Head of caudate nucleus (tissue), 42 donors: ENCODE measurements at places on chromosomes 2 and 18.

GRCh38 chr18:65091744-65092329 is 659.0 kb upstream of the CDH7 start:
- peak; percentile 9 for DNase-seq

GRCh38 chr2:212195626-212196025 is 343.0 kb downstream of the ERBB4 start:
- no peak for DNase-seq

DNA sequence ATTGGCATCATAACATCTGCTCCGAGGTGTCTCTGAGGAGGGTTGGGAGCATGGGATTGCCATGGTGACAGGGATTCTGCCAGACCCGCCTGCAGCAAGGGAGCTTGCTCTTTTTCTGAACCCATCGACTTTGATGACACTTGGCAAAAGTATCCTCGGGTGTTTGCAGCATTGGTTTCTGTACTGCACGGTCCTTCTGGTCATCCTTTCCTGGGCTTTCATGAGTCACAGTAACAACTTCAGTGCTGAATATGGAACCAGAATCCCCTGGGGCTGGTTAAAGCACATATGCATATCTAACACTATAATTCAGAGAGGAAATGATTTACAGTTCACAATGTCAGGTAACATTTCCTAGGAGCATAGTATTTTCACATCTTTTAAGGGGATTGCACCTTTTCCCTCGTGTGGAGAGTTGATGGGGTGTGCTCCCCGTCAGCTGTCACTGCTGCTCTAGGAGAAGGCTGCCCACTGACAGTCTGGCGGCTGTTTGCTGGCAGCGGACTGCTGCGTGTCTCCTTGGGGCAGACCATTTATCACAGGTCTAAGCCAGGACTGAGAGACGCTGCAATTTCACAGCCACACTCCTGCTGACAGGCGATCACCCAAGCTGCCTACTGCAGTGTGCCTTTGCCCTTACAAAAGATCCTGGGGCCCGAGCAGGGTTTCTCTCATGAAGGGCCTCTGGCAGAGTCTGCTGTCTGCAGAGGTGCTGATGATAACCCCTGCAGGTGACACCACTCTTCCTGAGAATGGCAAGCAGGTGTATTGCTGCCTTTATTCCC is 425.3 kb downstream of the THSD7B start:
- DNase-seq, result no peak

- DNase-seq, result no peak
Observed at GRCh38 chr2:240725671-240726070, 34.0 kb downstream of the AQP12A start.

- DNase-seq, result no peak
Observed at GRCh38 chr2:198117406-198118041, 313.1 kb downstream of the PLCL1 start.

- DNase-seq, result no peak
Observed at GRCh38 chr2:222711315-222711940, 40.0 kb downstream of the MOGAT1 start.

- DNase-seq, result no peak
Observed at GRCh38 chr18:75745147-75745546, 317.6 kb upstream of the SMIM21 start.

- DNase-seq, result no peak
Observed at GRCh38 chr2:233798335-233799086, 20.4 kb downstream of the MROH2A start.

GRCh38 chr2:224807153-224807964 is 91.2 kb upstream of the CCDC195 start:
- DNase-seq, result no peak
